ENCODE measurements at places on chromosomes 7 and 10. TPM values are rescaled to one million over a fixed set of nuclear protein-coding genes. Genes with fewer than 3 reads are reported as not detected.

DNA sequence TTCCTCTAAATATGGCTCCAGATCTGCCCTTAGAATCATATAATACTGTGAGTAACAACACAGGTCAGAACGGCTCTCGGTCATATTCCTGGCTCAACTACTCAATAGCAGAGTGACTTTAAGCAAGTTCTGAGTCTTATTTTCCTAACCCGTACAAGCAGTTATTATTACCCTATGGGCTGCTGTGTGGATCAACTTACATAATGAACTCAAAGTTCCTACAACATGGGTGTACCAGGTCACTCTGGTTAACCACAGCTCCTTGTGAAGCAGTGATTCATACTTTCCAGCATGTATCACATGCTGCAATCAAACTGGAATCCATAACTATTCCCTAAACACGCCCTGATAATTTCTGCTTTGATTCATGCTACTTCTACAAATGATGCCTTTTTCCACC lies 107.3 kb downstream of the LRRN3 start:
- H3K4me3 ChIP-seq = no peak overlapping the region
- no peaks in the 10 kb centered on the region for H3K27me3 ChIP-seq
- H3K4me1 ChIP-seq = no peaks in the 10 kb centered on the region
- no peak for DNase-seq

DNA sequence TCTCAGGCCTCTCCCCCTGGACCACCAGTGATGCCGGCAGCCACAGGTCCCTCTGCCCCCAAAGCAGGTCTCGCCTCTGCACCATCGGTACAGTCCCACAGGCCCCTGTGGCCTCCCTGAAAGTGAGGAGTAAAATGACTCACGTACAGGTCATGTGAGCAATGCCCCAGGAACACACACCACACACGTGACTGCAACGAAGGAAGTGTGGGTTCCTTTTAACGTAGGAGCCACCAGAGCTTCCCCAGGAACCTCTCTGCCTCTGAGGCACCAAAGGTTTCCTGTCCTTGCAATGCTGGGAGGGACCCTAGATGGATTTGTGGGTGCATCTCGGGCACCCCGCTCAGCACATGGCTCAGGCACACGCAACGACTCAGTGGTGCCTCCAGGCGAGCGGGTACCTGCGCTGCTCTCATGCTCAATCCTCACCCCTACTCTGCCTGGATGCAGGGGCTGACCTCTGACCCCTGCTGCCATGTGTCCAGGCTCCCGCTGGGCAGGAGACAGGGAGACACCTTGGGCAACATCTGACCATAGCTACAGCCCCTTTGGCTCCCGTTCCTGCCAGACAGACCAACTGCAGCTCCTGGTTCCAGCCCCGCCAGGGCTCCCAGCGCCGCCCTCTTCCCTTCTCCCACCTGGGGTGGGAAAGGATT lies 120.7 kb downstream of the PRKAG2 start:
- H3K27me3 ChIP-seq = no peaks in the 10 kb centered on the region
- peak overlapping the region; percentile 6 for H3K4me3 ChIP-seq
- peak; percentile 38 for DNase-seq
- no peaks in the 10 kb centered on the region for H3K36me3 ChIP-seq
- H3K4me1 ChIP-seq = peaks cover 31% of the 10 kb centered on the region

- no peaks in the 10 kb centered on the region for H3K36me3 ChIP-seq
- no peak for DNase-seq
- H3K27me3 ChIP-seq = no peaks in the 10 kb centered on the region
- H3K4me1 ChIP-seq = no peaks in the 10 kb centered on the region
Measured at GRCh38 chr7:85135977-85136376, 50.9 kb downstream of the SEMA3D start.

DNA sequence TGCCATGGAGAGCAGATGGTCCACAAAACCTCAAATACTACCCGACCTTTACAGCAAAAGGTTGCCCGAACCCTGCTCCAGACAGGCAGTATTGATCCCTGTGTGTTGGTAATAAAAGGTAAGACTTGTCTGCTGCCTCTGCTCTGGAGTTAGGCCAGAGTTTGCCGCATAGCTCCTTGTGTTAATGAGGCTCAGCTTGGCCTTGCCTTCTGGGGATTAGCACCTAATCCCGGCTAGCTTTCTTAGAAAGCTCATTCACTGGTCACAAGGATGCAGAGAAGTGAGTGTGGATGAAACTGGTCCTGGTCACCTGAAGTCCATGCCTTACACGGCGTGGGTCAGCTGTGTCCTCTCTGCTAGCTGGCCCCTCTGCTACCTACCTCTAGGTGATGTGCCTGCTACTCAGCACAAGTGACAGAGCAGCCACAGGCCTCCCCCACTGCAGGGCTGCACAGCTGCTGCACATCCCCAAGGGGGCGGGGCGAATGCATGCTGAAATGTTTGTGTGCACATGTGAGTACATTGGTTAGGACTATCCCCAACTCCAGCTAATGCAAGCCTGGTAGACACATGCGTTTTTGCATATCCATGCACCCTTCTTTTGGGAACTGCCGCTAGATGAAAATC lies 31.7 kb upstream of the SYPL1 start:
- H3K27ac ChIP-seq = no peak overlapping the region
- no peaks in the 10 kb centered on the region for H3K27me3 ChIP-seq
- no peaks in the 10 kb centered on the region for H3K4me1 ChIP-seq
- no peak overlapping the region for H3K4me3 ChIP-seq
- DNase-seq = no peak

DNA sequence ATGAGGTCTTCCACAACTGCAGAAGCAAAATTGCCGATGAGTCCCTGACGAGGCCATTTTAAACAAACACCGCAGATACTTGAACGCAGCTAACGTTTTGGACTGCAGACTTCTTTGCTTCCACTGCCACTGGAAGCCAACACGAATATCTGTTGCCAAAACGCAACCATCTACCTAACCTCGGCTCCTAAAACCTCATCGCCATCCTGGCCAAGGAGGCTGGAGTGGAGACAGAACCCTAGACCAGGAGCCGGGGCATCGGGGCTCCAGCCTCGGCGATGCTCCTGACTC lies 493 bp downstream of the WDR91 start:
- peak overlapping the region; percentile 81 for H3K4me3 ChIP-seq
- peaks cover 37% of the 10 kb centered on the region for H3K4me1 ChIP-seq
- no peaks in the 10 kb centered on the region for H3K27me3 ChIP-seq
- H3K27ac ChIP-seq = peak overlapping the region; percentile 77

- peaks cover 8% of the 10 kb centered on the region for H3K4me1 ChIP-seq
- no peak for DNase-seq
- H3K27me3 ChIP-seq = no peaks in the 10 kb centered on the region
- H3K4me3 ChIP-seq = no peak overlapping the region
Measured at GRCh38 chr10:43160046-43160920, 22.0 kb downstream of the CSGALNACT2 start.

- no peak overlapping the region for H3K27ac ChIP-seq
- DNase-seq = peak; percentile 35
- H3K36me3 ChIP-seq = no peaks in the 10 kb centered on the region
- peaks cover 4% of the 10 kb centered on the region for H3K4me1 ChIP-seq
- H3K27me3 ChIP-seq = peaks cover 2% of the 10 kb centered on the region
Measured at GRCh38 chr7:43260980-43261878, 148.8 kb downstream of the HECW1 start.

MRLN gene
- total RNA-seq = 0.56 TPM

SMURF1 gene
- total RNA-seq = 32.4 TPM

TMEM213 gene
- not detected for total RNA-seq

LIPK gene
- not detected for total RNA-seq

CYP26C1 gene
- 0.14 TPM for total RNA-seq

GPNMB gene
- total RNA-seq = not detected

All from CD4-positive, alpha-beta T cell (primary cell).